ENCODE measurements at places on chromosomes 4 and X. TPM values are rescaled to one million over a fixed set of nuclear protein-coding genes. Genes with fewer than 3 reads are reported as not detected.
A peak's percentile ranks its signal among the peaks of the same experiment; 100 is the strongest.

DNA sequence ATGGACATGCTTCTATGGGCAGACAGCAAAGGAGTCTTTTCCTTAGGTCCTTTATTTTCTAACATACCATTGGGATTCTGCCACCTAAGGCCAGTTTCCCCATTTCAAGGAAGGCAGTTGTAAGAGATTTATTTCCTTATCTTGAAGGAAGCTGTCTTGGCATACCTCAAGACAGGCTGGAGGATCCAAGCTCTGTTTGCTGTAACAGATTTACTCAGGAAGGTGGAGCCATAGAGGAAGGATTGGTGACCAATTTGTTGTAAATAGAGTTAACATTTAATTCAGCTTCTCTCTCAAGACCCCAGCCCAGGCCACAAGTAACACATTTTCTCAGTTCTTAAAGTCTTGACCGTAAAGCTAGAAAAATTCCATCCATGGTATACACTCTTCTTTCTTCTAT lies 131.6 kb upstream of the TENM3 start:
- DNase-seq: no peak

DNA sequence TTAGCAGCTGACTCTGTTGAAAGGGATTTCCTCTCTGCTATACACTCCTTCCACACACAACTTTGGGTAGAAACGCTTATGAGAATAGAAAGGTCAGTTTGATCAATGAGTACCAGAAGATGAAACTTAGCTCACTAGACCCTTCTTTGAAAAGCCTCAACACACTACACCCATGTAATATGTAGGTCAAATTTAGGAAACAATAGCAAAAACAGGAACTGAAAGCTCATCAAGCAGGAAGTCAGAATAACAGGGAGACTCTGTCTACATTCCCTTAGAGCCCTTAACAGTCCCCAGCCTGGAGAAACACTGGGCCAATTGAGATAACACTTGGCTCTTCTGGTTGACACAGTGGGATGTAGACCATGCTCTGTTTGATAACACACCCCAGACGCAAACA lies 30.7 kb downstream of the SRPX2 start:
- no peak for DNase-seq

DNA sequence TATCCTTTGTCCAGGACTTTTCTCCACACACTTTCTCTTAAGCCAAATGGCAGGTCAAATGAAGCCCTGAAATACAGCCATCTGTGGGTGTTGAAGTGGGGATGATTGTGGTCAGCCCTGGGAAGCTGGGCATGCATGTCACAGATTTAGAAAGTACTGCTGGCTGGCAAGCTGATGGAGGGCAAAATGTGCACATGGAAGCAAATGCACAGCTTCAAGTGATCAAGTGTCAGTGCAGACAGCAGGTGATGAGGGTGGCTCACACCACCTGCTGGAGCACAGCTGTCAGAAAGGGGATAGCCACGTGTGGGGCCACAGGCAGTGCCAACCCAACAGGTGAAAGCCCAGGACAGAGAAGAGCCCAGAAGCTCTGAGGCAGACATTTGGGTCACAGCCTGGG lies 40.3 kb upstream of the ATXN3L start:
- DNase-seq: no peak

Gene SSX4
- polyA plus RNA-seq: not detected

Gene LAGE3
- polyA plus RNA-seq: 49.2 TPM

Gene HERC5
- 0.10 TPM for polyA plus RNA-seq

- no peak for DNase-seq
These were observed 13.3 kb downstream of the KIAA0232 start for GRCh38 chr4:6795821-6796220.

DNA sequence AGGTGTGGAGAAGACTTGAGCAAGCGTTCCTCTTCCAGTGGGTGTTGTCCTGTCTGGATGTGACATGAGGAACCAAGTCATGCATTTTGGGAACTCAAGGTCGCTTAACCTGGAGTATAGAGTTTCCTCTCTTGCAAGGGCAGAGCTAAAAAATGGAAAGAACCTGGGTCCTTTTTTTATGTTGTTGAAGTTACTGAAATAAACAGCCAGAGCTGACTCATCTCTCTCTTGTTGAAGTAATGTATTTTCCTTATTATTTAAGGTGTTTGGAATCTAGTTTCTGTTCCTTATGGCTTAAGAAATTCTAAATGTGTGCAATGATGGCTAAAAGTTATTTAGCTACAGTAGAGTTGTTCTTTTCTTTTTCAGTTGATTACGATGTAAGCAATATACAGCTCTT lies 314.5 kb downstream of the CAMK2D start:
- DNase-seq: peak; percentile 40

Gene UNC5C
- polyA plus RNA-seq: not detected

DNA sequence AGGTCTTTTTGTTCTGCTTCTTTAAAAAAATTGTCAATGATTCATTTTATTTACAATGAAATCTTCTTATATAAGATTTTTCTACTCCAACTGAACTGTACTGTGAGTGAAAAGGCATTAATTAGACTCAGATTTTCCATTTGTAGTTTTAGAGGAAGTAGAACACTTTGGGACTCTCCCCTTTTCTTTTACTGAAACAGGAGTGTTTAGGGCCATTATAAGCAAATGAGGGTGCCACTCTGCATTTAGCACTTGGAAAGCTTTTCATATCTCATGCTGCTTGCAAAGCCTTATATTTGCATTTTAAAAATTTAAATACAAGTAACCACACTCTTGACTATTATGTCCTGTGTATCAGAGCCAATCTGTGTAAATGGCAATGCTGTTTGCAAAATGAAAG lies 584.3 kb downstream of the KLHL13 start:
- no peak for DNase-seq

Gene ZFP42
- polyA plus RNA-seq: not detected

- DNase-seq: no peak
These were observed 109.2 kb upstream of the FAT1 start for GRCh38 chr4:186832906-186833305.

Gene SSX2B
- not detected for polyA plus RNA-seq

Gene GSX2
- not detected for polyA plus RNA-seq

Gene NUP62CL
- polyA plus RNA-seq: not detected

GRCh38 chrX:72609313-72609712 lies 36.7 kb upstream of the HDAC8 start:
- DNase-seq: peak; percentile 9

DNA sequence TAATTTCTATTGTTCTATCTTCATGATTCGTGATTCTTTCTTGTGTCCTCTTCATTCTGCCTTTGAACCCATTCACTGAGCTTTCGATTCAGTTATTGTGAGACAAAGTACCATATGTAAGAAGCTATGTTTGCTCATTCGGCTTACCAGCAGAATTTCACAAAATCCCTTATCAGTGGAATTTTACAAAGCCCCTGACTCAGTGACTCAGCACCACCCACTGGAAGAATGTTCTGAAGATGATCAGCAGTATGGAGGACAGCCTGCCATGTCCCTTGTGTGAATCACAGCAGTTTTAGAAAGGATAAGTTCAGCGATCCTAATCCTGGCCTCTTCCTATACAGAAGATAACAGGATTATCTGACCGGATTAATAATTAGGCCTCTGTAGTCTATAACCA lies 5.8 kb upstream of the UXT start:
- peak; percentile 26 for DNase-seq

DNA sequence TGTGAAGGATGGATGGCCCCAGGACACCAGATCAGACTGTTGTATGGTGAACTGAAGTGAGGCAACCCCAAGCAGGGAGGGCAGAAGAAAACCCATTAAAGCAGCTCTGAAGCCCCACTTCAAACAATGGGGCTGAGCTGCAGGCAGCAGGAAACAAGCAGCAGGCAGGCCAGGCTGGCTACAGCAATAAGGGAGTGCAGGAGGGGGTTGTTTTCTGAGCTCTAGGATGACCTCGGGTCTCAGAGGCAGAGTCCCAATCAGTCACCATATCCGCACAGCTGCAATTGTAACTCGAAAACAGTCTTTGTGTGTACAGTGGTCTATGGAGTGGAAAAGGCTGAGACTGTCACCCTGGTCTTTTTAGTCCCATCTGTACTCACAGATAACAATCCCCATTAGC lies 90.4 kb downstream of the COL4A6 start:
- no peak for DNase-seq

DNA sequence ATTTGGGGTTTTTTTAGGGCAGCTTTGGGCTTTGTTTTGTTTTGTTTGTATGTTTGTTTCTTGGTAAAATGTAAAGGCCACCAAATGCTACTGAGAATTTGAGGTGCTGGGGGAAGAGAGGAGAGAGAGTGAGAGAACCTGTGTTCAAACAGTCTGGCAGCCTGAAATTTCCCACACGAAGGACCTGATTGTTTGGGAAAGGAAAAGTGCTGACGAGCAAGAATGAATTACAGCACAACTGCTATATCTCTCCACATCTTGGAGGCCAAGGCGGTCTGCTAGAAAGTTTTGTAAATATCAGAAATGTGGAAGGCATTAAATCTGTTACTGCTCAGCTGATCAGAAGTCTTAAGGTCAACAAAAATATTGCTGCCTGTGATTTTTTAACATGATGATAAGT lies 170.5 kb downstream of the PALLD start:
- DNase-seq: no peak

DNA sequence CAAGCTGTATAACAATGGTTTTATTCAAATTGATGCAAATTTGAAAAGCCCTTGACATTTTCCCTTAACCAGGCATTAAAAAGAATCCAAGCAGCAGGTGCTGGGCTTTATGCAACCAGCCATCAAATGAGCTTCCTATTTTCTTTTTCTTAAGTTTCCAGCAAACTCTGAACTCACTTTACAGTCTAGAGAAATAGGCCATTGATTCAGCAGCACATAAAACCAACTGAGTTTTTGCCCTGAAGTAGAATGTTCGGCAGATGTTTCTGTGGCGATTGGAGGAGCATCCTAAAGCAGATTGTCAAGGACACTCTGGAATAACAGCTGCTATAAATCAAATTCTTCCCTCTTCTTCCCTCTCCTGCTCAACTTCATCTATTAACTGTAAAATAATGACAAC lies 582.8 kb upstream of the CPEB2 start:
- DNase-seq: no peak

Gene TRPC3
- polyA plus RNA-seq: not detected

DNA sequence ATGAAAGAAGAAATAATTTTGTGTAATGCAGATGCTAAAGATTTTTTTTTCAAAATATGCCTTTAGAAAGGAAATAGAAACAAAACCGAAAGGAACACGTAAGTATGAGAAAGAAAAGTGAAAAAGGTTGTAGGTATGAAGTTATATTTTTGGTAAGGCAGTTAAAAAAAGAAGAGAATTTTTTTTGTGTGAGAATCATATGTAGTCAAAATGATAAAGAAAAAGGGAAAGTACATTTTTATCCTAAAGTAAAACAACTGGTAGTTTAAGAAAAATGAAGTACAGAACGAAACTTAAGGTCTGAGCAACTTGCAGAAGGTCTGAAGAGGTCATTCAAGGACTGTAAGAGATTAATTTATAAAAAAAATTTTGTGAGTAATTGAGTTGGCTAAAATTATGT lies 164.0 kb upstream of the TRAM1L1 start:
- DNase-seq: no peak

DNA sequence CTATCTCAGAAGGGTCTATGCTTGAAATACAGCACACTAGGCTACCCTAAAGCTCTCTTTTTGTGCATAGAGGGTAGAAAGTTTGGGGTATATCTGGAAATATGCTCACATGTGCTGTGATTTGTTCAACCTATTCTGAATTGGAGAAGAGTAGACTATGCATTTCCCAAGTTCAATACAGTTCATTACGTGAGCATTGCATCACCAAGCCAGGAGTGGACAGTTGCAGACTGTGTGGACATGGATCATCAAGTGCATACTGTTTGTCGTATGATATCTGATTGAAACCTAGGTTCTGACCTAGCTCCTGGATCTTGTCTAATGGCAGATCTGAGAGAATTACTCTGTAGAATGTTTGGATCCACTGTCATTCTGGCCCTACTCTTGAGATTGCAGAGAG lies 161.1 kb downstream of the FRAS1 start:
- no peak for DNase-seq

DNA sequence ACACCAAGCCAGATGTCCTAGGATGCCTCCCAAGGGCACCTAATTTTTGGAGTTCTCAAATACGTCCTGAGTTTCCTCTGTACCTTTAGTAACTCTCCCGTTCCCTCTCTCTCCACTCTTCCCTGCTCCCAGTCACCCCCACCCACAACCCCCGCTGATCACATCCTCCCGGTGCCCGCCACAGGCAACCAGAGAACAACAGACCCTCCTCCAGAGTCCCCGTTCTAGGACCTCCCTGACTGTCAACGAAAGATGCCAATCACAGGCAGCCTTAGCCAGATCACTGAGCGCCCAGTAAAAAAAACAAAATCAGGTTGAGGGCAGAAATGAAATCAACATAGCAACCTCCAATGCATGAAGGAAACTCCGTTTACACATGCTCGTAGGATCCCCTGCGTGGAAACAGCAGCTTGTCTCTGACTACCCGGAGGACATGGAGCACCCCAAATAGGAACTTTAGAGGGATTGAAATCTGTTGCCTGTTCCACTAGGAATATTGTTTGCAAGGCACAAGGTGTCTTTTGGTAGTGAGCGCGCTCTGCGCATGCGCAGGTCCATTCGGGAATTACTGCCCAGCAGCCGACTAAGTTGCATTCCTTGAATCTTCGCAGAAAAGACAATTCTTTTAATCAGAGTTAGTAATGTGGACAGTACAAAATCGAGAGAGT lies at the start of gene GABRB1:
Gene GABRB1 (plus strand): TSS at position 557 of the 668 bp plus-strand sequence.
- DNase-seq: peak; percentile 39

GRCh38 chr4:1230316-1230715 lies 18.6 kb downstream of the CTBP1 start:
- DNase-seq: no peak

Gene GRID2
- not detected for polyA plus RNA-seq

- no peak for DNase-seq
These were observed 32.9 kb downstream of the KIF4A start for GRCh38 chrX:70322784-70323183.

DNA sequence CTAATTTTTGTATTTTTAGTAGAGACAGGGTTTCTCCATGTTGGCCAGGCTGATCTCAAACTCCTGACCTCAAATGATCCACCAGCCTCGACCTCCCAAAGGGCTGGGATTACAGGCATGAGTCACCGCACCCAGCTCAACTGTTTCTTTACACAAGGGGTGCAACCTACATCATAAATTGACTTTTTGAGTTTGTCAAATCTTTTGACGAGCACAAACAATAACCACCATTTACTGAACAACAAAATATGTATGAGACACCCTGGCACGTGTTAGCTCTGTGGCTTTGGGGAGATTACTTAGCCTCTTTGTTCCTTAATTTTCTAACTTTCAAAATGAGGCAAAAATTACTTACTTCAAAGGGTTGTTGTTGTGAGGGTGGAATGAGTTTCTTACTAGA lies 23.5 kb upstream of the SLC34A2 start:
- DNase-seq: no peak

- DNase-seq: peak; percentile 5
These were observed 52.2 kb upstream of the BLTP1 start for GRCh38 chr4:122099896-122100295.

GRCh38 chrX:120736989-120737388 lies 107.1 kb upstream of the C1GALT1C1 start:
- DNase-seq: peak; percentile 58
